ENCODE measurements at places on chromosomes 11 and 22. TPM values are rescaled to one million over a fixed set of nuclear protein-coding genes. Genes with fewer than 3 reads are reported as not detected.
A peak's percentile ranks its signal among the peaks of the same experiment; 100 is the strongest.

DNA sequence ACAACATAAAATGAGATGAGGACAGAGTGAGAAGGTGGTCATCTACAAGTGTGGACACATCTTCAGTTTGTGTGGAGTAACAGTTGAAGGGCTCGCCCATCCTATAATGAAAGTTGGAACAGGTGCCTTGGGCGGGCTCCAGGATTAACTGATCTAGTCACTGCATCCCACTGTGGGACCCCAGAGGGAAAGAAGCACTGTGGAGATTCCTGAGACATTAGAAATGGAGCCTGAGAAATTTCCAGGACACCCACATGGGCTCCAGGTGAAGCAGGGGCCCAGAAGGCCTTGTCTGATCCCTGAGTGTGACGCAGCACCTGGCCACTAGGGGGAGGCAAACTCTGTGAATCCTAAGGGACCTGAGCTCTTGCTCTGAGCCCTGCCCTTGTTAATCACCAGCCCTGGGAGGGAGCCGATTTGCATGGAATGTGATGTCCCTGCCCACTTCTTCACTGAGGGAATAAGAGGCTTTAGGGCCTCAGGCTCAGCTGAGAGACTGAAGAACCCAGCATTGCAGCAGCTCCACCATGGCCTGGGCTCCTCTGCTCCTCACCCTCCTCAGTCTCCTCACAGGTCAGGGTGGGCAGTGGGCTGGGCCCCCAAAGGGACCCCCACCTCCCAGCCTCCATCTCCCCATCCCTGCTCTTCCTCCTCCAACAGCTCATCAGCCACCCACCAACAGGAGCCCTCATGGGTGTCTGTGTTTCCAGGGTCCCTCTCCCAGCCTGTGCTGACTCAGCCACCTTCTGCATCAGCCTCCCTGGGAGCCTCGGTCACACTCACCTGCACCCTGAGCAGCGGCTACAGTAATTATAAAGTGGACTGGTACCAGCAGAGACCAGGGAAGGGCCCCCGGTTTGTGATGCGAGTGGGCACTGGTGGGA lies 98.4 kb downstream of the VPREB1 start:
- peak; percentile 25 for DNase-seq

- no peak for DNase-seq
These were observed 640 bp upstream of the VSIG10L2 start for GRCh38 chr11:125945011-125945796.

- DNase-seq = no peak
These were observed 119.2 kb upstream of the SEZ6L start for GRCh38 chr22:26050079-26050478.

DNA sequence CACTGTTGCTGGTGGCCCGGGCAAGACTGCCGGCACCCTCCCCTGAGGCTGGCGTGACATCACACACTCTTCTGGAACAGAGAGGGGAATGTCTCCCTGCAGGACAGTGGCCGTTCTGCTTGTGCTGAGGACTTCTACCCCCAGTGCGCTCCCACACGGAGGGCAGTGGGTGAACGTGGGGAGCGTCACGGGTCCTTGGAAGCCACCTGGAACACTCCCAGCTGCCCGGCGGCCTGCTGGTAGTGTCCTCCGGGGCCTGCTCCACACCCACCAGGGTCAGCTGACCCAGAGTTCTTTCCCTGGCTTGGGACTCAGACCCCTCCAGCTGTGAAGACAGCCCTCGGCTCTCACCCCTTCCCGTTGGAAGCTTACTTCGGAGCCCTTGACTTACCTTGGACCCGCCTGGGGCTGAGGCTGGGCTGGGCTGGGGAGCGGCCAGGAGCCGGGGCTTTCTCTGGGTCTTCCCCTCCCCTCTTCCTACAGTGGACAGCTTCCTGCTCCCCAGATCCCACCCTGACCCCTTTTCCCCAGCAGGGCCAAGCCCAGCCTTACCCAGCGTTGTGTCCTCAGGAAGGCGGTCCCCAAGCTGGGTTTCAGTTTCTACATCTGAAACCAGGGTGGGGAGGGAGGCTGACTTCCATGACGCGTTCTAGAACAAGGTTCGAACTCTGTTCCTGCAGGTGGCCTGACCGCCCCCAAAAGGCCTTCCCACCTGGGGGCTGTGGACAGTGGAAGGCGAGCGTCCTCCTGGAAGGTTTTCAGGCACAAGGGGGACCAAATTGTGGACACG lies 14.8 kb upstream of the GAL start:
- DNase-seq = no peak

GRCh38 chr22:40178417-40179409 lies 988 bp downstream of the TNRC6B start:
- peak; percentile 59 for DNase-seq

DNA sequence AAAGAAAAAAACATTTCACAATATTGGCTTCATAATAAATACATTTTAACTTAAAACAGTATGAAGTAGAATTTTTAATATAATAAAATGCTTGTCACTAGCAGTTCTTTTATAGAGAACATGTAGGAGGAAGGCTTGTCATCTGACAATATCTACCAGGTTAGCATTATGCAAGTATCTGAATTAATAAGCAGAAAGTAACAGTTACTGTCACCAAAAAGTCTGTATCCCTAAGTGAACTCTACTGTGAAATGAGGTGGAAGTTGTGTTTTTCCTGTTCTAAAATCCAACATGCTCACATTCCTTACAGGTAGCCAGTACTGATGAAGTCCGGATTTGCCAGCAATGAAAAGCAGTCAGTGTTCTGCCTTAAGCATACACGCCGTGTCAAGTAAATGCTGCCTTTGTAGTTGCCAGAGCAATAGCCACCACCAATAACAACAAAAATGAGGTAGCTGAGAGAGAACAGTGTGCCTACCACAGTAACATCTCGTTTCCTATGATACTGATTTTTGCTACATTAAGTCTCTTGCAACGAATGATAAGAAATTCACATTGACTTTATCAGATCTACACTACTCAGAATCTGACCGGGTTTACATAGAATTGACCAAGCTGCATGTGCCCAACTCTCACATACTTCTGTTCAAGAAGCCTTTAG lies 95.5 kb downstream of the SIK3 start:
- no peak for DNase-seq

DNA sequence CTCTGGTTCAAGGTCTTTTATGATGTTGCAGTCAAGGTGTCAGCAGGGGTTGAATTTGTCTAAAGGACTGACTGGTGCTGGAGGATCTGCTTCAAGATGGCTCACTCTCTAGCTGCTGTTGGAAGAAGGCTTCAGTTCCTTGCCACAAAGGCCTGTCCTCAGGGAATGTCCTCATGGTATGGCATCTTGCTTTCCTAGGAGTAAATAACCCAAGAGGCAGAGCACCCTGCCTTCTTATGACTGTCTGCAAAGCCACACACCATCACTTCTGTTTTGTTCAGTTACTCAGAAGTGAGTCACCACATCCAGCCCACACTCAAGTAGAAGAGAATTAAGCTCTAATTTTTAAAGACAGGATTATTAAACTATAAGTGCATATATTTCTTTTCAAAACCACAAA lies 45.2 kb downstream of the PLAAT5 start:
- peak; percentile 5 for DNase-seq

Gene TTC12
- total RNA-seq = 30.5 TPM

DNA sequence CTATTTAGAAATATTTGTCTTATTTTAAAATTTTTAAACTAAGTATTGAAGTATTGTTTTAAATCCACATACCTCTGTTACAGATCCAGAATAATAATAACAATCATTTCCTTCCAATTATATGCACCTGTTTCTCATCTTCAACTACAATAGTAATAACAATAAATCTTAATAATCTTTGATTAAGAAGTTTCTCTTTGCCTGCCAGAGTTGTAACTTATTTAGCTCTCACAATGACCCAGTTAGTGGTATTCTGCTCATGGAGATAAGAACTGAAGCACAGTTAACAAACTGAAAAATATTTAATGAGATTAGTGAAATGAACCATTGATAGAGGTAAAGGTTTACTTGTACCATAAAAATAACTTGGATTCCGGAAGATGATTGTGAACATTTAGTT lies 796.3 kb downstream of the LUZP2 start:
- DNase-seq = no peak

Gene C22orf15
- total RNA-seq = 0.07 TPM

Gene HEPHL1
- not detected for total RNA-seq

Gene PHOX2A
- 0.92 TPM for total RNA-seq

DNA sequence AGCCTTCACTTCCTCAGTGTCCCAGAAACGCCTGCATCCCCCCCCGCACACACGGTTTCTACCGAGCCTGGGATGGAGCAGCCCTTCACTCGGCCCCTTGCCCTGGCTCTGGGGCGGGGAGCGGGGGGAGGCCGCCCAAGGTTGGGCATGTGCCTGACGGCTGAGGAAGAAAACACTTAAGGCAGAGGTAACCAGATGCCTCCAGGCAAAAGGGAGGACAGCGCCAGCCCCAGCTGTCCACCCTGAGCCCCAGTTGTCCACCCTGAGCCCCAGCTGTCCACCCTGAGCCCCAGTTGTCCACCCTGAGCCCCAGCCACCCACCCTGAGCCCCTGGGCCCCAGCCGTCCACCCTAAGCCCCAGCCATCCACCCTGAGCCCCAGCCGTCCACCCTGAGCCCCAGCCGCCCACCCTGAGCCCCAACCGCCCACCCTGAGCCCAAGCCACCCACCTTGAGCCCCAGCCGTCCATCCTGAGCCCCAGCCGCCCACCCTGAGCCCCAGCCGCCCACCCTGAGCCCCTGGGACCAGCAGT lies 3.8 kb upstream of the TTLL8 start:
- DNase-seq = no peak

- peak; percentile 15 for DNase-seq
These were observed 935 bp upstream of the RTN4RL2 start for GRCh38 chr11:57459164-57460021.

DNA sequence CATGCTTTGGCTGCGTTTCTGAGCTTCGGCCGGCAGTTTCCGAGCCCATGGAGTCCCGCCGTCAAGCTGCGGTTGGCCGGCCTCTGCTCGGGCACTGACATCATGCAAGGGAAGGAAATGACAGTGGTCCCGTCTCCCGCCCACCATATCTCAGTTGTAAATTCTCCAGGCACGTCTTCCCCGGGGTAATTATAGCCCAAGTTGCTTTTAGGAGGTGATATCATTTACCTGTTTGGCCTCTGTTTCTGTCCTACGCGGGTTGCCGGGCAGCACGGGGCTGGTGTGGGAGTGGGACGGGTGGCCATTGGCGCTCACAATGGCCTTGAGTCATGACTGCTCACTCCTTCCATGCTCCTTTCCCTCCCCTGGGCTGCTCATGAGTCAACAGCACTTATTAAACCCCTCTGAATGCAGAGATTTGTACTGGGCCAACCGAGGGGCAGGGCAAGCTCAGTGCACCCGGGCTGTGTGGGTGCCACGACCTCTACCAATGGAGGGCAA lies 4.2 kb upstream of the ANO1 start:
- DNase-seq = peak; percentile 51

- DNase-seq = no peak
These were observed 37.7 kb downstream of the LDLRAD3 start for GRCh38 chr11:35981581-35981980.

GRCh38 chr22:44540756-44541670 lies 43.0 kb upstream of the RTL6 start:
- DNase-seq = peak; percentile 65

DNA sequence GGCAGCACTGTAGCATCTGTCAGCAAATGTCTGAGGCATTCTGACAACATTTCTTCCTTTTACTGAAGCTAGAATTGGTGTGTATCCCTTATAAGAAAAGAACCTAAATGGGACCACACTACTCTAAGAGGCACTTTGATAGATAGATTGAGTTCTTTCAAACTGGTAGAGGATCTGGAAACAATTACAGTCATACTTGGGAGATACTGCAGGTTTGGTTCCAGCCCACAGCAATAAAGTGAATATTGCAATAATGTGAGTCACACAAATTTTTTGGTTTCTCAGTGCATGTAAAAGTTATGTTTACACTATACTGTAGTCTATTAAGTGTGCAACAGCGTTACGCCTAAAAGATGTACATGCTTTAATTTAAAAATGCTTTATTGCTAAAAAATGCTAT lies 96.9 kb downstream of the SBF2 start:
- DNase-seq = no peak
